ENCODE measurements at places on chromosomes 5 and 9.

DNA sequence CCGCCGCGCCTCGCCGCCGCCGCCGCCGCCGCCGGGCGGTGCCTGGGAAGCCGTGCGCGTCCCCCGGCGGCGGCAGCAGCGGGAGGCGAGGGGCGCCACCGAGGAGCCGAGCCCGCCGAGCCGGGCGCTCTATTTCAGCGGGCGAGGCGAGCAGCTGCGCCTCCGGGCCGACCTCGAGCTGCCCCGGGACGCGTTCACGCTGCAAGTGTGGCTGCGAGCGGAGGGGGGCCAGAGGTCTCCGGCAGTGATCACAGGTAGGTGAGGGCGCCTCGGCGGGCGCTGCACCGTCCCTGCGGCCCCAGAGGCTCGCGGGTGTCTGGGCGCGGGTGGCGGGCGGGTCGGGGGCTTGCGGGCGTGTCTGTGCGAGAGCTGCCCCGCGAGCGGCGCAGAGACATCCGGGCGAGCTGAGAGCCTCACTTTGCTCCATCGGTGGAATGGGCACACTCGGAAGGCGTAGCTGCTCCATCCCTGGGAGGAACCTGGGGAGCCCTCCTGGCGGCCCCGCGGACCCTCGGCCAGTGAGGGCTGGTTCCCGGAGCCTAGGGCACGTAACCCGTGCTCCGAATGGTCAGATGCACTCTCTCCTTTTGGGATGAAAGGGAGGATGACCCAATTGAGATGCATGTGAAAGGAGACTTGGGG is 864 bp downstream of the PAPPA start:
- DNase-seq: no peak

GRCh38 chr9:129653823-129654553 is 11.5 kb upstream of the PRRX2 start:
- no peak for DNase-seq

- DNase-seq: no peak
Measured at GRCh38 chr5:164012371-164012770, 507.0 kb downstream of the MAT2B start.

DNA sequence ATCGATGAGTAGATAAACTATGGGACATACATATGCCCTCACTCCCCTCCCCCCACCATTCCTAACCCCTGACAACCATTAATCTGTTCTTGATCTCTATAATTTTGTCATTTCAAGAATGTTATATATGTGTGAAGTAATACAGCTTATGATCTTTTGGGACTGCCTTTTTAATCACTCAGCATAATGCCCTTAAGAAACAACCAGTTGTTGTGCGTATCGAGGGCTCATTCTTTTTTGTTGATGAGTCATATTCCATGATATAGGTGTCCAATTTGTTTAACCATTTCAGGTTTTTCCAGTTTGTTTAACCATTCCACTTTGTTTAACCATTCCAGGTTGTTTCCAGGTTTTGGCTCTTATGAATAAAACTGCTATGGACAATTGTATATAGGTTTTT is 75.6 kb downstream of the ARHGEF28 start:
- no peak for DNase-seq

DNA sequence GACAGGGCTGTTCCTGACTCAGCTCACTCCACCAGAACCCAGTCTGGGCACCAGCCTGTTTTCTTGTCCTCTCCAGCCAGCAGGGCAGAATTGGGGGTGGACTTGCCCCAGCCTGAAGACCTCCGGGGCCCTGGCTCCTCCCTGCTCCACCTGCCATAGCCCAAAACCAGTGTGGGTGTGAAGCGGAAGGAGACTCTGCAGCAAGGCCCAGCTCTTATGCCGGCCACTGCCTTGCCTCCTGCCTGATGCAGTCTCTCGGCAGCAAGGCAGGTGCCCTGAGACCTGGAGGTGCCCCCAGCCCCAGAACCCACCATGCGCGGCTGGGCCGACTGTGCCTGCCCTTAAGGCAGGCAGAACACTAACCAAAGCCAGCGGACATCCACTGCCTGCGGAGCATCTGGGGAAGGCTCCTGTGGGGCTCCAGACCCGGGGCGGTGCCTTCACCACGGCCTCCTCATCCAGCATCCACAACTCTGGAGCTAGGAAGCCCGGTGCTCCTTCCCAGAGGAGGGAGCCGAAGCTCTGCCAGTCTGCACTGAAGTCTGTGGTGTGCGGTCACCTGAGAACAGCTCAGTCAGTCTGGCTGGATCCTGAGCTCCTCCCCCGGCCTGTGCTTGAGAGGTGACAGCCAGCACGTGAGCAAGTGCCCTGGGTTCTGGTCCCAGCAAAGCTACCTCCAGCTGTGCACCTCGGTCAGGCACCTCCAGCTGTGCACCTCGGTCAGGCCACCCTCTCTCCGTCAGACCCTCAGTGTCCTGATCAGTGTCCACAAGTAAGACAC is 116.7 kb downstream of the ADAMTS2 start:
- no peak for DNase-seq

DNA sequence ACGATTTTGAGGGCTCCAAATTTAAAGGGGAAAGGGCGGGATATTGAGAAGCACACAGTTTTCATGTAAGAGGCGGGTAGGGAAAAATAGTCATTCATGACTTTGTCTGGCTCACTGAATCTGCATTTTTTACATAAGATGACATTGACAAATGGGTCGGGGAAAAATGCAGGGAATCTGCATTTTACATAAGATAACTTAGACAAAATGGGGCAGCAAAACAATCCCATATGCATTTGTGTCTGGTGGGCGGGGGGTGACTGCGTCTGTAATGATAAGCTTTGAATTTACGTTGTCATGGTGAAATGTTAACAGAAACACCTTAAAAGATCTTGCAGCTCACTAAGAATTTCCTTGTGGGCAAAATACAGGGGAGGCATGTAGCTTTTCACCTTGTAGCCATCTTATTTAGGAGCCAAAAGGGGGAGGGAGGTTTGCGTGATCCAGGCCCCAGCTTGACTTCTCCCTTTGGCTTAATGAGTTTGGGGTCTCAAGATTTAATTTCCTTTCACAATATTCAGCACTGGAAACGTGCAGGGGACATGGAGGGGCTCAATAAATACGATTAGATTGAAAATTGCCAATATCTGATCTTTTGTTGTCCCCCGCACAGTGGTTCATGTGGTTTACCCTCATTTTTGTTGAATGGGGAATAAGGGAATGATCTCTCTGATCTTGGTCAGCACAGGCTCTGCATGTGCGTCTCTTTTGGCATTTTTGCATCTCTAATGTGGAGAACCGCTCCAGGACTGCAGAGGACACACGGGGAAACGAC is 41.1 kb upstream of the GADD45G start:
- no peak for DNase-seq

DNA sequence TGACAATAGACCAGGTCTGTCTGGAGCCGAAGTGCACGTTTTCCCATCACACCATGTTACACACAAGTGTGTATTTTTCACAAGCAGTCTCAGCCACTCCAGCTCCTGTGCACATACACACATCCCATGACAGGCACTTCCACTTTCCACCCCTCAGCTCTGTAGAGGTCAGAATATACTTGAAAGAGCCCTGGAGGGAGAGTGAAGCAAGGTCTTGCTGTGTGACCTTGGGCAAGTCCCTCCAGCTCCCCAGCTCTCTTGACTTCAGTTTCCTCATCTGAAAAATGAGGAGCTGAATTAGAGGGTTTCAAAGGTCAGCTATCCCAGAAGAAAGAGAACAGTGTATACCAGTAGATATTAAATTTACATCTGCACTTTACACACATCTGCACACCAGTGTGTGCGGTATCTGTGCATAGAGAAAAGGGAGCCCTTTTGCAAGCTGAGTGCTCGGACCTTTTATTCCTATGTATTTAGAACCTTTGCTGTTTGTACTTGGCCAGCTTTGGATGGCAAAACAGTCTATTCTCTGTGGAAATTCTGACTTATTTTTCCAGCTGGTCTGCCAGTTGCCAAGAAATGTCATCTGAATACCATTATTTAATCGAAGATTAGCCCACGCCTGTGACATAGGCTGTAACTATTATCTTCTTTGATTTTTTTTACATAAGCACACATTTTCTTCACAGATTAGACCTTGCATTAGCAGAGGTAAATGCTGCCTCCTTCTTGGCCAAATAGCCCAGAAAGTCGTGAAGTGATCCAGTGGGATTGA is 528.0 kb downstream of the BNC2 start:
- DNase-seq: no peak

- no peak for DNase-seq
Measured at GRCh38 chr5:128241051-128241695, 157.6 kb downstream of the SLC12A2 start.

- no peak for DNase-seq
Measured at GRCh38 chr5:150815010-150815409, 31.3 kb upstream of the IRGM start.

- DNase-seq: no peak
Measured at GRCh38 chr9:116088396-116088795, 65.2 kb upstream of the PAPPA start.

DNA sequence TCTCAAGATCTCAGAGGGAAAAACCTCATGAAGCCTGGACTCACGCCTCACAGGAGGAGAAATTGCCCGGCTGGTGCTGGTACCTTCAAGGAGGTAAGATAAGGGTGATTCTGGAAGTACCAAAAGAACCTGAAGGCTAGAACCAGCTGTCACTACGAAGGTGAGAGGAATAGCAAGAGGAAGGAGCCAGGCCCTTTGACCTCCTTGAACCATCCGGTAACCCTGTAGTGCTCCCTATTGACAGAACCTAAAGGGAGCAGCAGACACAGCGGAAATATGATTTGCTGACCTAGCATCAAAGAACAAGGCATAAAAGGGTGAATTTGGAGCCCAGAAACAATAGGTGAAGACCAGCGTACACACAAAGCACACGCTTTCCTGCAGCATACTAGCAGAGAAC is 92.2 kb downstream of the DOCK8 start:
- no peak for DNase-seq

DNA sequence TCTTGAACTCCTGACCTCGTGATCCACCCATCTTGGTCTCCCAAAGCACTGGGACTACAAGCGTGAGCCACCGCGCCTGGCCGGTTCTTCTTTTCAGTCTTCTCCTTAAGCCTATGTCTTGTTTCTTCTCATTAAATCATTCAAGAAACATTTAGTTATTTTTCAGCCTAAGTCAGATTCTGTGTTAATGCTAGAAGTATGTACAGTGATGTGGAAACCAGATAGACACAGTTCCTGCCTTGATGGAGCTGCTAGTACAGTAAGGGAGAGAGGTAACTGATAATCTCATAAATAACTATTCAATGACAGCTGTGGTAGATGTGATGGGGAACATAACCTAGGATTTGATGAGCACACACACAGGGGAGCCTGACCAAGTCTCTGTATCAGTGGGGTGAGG is 46.3 kb upstream of the NR3C1 start:
- no peak for DNase-seq

GRCh38 chr9:70581214-70581954 is 166.9 kb upstream of the KLF9 start:
- DNase-seq: no peak

DNA sequence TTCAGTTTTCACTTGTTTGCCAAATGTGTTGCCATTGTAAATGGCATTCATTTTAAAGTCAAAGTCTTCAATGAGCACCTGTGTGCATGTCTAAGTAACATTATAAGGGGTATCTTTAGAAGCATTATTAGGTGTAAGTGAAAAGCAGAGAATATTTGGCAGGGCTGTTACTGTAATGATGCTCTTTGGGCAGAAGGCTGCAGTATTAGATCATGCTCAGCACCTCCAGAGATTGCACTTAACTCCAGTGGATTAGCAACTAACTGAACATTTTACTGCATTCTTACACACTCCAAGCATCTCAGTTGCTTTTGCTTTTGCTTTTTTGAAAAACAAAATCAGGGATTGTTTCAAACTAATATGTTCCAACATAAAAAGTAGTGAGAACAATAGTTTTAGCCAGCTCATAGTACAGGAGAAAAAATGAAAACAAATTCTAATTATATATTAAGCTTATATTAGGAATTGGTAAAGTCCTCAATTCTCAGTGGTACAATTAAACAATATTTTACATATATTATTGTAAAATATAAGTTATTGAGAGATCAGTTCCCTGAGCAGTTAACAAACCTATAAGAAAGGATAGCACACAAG is 1740.9 kb upstream of the CDH9 start:
- DNase-seq: no peak

DNA sequence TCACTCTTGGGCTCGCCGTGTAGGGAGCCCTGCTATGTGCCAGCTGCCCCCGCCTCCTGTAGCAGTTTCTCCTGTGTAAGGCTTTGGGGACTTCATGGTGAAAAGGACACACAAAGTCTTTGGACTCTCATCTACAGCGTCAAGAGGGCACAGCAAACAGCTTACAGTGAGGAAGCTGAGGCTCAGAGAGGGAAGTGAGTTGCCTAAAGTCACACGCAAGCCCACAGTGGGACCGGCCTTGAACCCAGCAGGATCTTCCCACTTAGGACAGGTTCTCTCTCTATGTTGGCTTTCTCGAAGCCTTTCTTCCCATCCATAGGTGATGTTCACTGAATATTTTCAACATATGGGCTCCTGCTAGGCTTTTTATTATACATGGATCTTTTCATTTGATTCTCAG is 9.8 kb upstream of the PRRX2 start:
- DNase-seq: no peak

- DNase-seq: no peak
Measured at GRCh38 chr9:27282269-27282668, 14.7 kb downstream of the EQTN start.

Measured in activated CD4-positive, alpha-beta T cell treated with anti-CD3 and anti-CD28 coated beads, Interleukin-2, amount 50 U/mL, for 24 hours (primary cell).